Activated CD8-positive, alpha-beta memory T cell treated with anti-CD3 and anti-CD28 coated beads, Interleukin-2, amount 10 ng/mL, durations not matched to agents 7 days and 5 days (primary cell): ENCODE measurements at places on chromosomes 12 and 14. TPM values are rescaled to one million over a fixed set of nuclear protein-coding genes. Genes with fewer than 3 reads are reported as not detected.

DNA sequence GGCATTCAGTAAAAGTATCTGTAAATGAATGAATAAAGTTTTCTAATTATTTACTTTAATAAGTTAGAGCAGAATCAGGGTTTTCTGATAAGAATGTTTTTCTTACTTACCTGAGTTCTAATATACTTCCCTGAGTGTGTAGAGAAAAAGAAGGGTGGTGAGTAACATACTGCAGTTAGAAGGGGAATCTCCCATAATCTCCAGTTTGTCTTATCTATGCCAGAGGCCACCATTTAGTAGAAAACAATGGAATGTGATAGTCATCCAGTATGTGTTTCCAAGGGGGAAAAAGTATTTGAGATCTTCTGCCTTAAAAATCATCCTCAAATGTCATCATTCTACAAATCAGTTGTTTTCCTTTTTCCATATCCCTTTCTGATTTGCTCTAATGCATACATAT lies 56.5 kb upstream of the PAWR start:
- H3K4me1 ChIP-seq = no peaks in the 10 kb centered on the region
- peaks cover 5% of the 10 kb centered on the region for H3K27me3 ChIP-seq
- no peaks in the 10 kb centered on the region for H3K36me3 ChIP-seq
- no peak overlapping the region for H3K4me3 ChIP-seq
- H3K27ac ChIP-seq = no peak overlapping the region

Gene CLEC6A
- not detected for total RNA-seq

Gene RNU6-7
- total RNA-seq = not detected

Gene CCDC177
- not detected for total RNA-seq

GRCh38 chr12:75479963-75480461 lies 543 bp upstream of the GLIPR1 start:
- peaks cover 66% of the 10 kb centered on the region for H3K4me1 ChIP-seq
- DNase-seq = no peak
- H3K36me3 ChIP-seq = peaks cover 28% of the 10 kb centered on the region
- H3K27ac ChIP-seq = peak overlapping the region; percentile 99
- H3K4me3 ChIP-seq = peak overlapping the region; percentile 99
